ENCODE measurements at places on chromosomes 16 and 17. TPM values are rescaled to one million over a fixed set of nuclear protein-coding genes. Genes with fewer than 3 reads are reported as not detected.

DNAI2 gene
- total RNA-seq = not detected

EXOC3L1 gene
- 0.99 TPM for total RNA-seq

CHP2 gene
- total RNA-seq = 0.37 TPM

GGA3 gene
- 21.2 TPM for total RNA-seq

KRTAP4-3 gene
- total RNA-seq = not detected
